ENCODE measurements at places on chromosomes 2 and 18. TPM values are rescaled to one million over a fixed set of nuclear protein-coding genes. Genes with fewer than 3 reads are reported as not detected.
A peak's percentile ranks its signal among the peaks of the same experiment; 100 is the strongest.

DNA sequence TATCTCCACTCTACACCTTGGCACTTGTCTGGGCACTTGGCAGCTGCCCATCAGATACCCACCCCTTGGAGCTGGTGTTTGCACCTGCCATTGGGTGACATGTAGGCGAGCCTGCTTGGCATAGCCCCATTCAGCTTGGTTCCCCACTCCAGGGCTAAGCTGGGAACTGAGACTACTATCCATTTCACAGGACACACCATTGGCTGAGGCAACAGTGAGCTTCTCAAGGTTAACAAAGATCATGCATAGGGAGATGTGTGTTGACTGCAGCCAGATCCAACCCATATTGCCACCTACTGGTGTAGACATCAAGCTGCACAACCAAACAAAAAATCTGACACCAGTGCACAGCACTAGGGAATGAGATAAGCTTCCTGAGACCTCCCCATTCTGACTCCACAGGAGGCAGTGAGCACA is 1389.8 kb upstream of the TMEFF2 start:
- H3K36me3 ChIP-seq: no peaks in the 10 kb centered on the region
- no peaks in the 10 kb centered on the region for H3K4me1 ChIP-seq
- DNase-seq: no peak
- no peak overlapping the region for H3K4me3 ChIP-seq

- no peaks in the 10 kb centered on the region for H3K27me3 ChIP-seq
- DNase-seq: no peak
- H3K27ac ChIP-seq: no peak overlapping the region
- H3K36me3 ChIP-seq: peaks cover 2% of the 10 kb centered on the region
- no peak overlapping the region for H3K4me3 ChIP-seq
- peaks cover 4% of the 10 kb centered on the region for H3K4me1 ChIP-seq
These were observed 127.0 kb upstream of the FZD5 start for GRCh38 chr2:207896525-207897285.

GRCh38 chr2:51722311-51722710 is 690.4 kb upstream of the NRXN1 start:
- no peaks in the 10 kb centered on the region for H3K4me1 ChIP-seq
- no peak overlapping the region for H3K4me3 ChIP-seq
- no peaks in the 10 kb centered on the region for H3K27me3 ChIP-seq
- DNase-seq: no peak

- H3K4me1 ChIP-seq: no peaks in the 10 kb centered on the region
- no peaks in the 10 kb centered on the region for H3K27me3 ChIP-seq
- H3K4me3 ChIP-seq: no peak overlapping the region
- H3K27ac ChIP-seq: no peak overlapping the region
These were observed 13.2 kb upstream of the MARCHF4 start for GRCh38 chr2:216385478-216385877.

DNA sequence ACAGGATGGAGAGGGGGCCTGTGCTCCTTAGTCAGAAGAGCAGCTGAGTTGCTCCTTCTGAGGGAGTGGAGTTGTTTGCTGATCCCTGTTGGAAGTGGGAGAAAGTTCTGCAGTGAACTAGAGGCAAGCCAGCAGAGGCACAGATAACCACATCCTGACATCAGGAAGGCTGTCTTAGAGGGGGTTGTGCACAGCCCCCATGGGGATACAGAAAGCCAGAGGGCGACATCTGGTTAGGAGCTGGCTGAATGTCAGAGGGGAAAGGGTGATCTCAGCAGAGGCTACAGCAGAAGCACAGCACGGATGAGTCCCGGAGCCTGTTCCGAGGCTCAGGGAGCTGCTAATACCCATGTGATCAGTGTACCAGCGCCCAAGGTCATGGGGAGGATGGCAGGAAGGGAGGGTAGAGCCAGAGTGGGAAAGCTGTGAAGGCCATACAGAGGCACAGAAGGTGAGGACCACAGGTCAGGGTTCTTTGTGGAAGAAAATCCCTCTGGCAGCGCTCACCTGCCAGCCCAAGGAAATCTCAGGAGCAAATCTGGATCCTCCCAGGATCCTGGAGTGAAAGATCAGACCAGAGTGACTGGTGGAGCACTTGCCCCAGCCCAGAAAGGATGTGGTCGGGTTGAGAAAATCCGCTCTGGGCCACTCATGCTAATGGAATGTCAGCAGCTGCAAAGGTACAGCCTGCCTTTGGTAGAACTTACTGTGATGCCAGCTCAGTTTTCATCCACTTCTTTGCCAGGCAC is 111.8 kb downstream of the STPG4 start:
- H3K27me3 ChIP-seq: no peaks in the 10 kb centered on the region
- H3K4me3 ChIP-seq: no peak overlapping the region
- peaks cover 4% of the 10 kb centered on the region for H3K4me1 ChIP-seq
- peak; percentile 80 for DNase-seq
- H3K36me3 ChIP-seq: no peaks in the 10 kb centered on the region

DNA sequence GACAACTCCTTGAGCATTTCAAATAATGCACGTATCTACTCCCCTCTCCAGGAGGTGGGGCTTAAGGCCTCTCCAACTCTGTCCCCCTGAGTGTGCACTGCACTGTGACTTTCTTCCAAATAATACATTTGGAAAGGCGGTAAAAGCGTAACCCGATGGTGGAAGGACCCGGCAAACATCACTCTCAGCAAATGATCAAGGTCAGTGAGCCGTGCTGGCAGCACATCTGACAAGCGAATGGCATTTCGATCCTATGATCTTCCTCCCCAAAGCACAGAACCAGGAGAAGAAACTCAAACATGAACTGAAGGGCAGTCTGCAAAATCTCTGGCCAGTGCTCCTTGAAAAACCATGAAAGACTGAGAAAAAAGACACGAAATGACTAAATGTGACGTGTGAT is 208.7 kb downstream of the TWIST2 start:
- no peak for DNase-seq
- H3K36me3 ChIP-seq: peaks cover 1% of the 10 kb centered on the region
- no peak overlapping the region for H3K27ac ChIP-seq
- H3K4me3 ChIP-seq: no peak overlapping the region
- no peaks in the 10 kb centered on the region for H3K4me1 ChIP-seq
- H3K27me3 ChIP-seq: no peaks in the 10 kb centered on the region

GRCh38 chr2:234874347-234875046 is 77.3 kb upstream of the SH3BP4 start:
- no peaks in the 10 kb centered on the region for H3K4me1 ChIP-seq
- no peak overlapping the region for H3K4me3 ChIP-seq
- no peaks in the 10 kb centered on the region for H3K27me3 ChIP-seq
- no peak for DNase-seq
- no peaks in the 10 kb centered on the region for H3K36me3 ChIP-seq

GRCh38 chr2:57936216-57936615 is 110.4 kb upstream of the VRK2 start:
- no peak overlapping the region for H3K27ac ChIP-seq
- no peak for DNase-seq
- H3K4me3 ChIP-seq: no peak overlapping the region

DNA sequence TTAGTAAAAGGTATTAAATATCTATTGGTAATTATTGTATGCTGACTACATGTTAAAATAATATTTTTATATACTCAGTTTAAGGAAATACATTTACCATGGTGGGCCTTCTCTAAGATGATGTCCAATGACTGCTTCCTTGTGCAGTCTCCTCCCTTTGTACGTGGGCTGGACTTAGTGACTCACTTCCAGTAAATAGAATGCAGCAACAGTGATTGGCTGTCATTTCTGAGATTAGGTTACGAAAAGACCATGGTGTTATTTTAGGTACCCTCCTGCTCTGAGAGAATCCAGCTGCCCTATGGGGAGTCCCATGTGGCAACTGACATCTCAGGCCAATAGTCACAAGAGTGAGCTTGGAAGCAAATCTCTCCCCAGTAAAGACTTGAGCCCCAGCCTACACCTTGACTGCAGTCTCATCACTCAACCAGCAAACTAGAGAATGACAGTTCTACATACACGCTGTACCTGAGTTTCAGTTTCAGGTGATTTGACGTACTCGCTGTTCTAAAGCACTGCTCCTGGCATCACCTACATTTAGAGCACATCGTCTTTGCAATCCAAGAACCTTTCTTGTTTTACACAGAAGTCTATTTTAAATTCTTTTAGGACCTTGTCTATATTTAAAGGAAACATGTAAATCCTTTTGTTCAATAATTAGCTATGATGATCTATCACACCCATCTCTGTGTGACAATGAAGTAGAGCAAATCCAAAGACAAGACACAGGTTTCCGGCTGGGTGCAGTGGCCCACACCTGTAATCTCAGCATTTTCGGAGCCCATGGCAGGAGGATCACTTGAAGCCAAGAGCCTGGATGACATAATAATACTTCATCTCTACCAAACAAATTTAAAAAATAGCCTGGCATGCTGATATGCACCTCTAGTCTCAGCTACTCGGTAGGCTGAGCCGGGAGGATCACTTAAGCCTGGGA is 87.2 kb downstream of the COBLL1 start:
- H3K4me1 ChIP-seq: peaks cover 7% of the 10 kb centered on the region
- no peaks in the 10 kb centered on the region for H3K27me3 ChIP-seq
- no peak overlapping the region for H3K4me3 ChIP-seq
- no peak for DNase-seq

DNA sequence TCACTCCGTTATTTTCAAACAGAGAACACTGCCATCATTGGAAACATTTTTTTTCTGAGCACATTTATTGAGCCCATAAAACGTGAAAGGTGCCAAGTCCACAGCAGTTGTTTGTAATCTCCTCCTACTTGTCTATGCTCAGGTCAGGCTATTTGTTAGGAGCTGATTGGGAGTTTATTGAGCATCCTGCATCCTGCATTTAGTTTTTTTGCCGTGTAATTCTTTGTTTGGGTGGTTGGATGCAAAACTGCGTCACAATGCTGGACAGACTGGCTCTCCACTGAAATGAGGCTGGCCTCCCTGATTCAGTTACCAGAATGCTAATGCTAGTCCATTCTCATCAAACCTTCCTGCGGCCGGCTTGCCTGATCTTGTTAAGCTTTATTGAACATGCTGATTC is 71.4 kb downstream of the RAPGEF4 start:
- DNase-seq: no peak
- no peaks in the 10 kb centered on the region for H3K27me3 ChIP-seq

DNA sequence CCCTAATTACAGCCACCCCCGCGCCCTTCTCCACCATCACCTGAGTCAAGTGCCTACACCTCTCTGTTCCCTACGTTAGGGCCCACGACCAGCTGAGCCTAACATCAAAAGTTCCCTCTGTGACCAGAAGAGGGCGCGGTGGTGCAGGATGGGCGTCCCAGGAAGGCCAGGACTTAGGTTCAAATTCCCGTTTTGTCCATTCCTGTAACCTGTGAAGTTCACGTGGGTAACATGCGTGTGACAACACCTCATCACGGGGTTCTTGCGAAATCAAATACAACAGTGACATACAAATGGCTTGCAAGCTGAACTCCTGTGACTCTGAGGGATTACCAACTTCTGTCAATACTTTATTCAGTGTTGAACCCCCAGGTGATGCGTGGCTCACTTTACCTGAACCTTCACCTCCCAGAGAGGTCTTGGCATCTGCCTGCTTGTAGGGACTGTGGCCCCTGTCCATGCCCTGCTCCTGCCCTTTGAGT is 207.9 kb downstream of the ARL4C start:
- no peaks in the 10 kb centered on the region for H3K4me1 ChIP-seq
- H3K27me3 ChIP-seq: no peaks in the 10 kb centered on the region
- no peak overlapping the region for H3K27ac ChIP-seq
- DNase-seq: peak; percentile 72
- H3K4me3 ChIP-seq: no peak overlapping the region

DNA sequence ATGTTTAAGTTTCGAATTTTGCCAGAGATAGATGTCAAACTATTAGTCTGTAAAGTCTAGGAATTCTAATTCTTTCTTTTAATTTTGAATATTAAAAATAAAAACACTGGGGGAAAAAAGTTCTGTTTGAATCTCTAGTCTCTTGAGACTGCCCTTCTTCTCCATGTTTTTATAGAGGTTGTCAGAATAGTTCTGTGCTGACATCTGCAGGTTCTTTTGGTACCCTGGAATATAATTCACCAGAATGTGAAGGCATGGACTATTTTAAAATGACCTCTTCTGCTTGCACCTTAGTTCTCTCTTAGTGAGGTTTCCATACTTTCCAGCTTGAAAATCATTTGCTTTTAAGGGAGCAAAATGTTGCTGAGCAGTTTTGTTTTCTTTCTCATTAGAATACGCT is 121.0 kb upstream of the MSTN start:
- no peak overlapping the region for H3K4me3 ChIP-seq
- no peaks in the 10 kb centered on the region for H3K36me3 ChIP-seq
- no peak overlapping the region for H3K27ac ChIP-seq
- H3K4me1 ChIP-seq: no peaks in the 10 kb centered on the region

- no peaks in the 10 kb centered on the region for H3K36me3 ChIP-seq
- DNase-seq: no peak
- H3K27me3 ChIP-seq: no peaks in the 10 kb centered on the region
- no peak overlapping the region for H3K27ac ChIP-seq
- H3K4me1 ChIP-seq: no peaks in the 10 kb centered on the region
- no peak overlapping the region for H3K4me3 ChIP-seq
These were observed 206.3 kb downstream of the RAD51AP2 start for GRCh38 chr2:17311771-17312511.

DNA sequence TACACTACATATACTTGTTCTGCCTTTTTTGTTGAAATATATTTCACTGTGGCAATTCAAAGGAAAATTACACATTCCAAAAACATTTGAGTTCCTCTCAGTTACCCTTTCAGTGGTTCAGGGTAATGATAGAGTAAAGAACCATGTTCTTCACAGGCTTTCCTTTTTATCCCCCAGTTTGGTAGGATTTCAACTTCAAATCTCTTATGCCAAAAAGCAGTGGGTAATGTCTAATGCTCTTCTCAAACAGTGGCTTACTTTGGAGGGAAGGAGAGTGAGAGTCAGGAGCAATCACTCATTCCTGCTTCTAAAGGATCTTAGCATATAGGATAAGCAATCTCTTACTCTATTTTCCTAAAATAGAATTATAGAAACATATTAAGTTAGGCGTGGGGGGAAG is 290.6 kb downstream of the ZEB2 start:
- no peak for DNase-seq
- no peaks in the 10 kb centered on the region for H3K27me3 ChIP-seq
- H3K36me3 ChIP-seq: no peaks in the 10 kb centered on the region
- H3K4me3 ChIP-seq: no peak overlapping the region
- H3K27ac ChIP-seq: no peak overlapping the region

DNA sequence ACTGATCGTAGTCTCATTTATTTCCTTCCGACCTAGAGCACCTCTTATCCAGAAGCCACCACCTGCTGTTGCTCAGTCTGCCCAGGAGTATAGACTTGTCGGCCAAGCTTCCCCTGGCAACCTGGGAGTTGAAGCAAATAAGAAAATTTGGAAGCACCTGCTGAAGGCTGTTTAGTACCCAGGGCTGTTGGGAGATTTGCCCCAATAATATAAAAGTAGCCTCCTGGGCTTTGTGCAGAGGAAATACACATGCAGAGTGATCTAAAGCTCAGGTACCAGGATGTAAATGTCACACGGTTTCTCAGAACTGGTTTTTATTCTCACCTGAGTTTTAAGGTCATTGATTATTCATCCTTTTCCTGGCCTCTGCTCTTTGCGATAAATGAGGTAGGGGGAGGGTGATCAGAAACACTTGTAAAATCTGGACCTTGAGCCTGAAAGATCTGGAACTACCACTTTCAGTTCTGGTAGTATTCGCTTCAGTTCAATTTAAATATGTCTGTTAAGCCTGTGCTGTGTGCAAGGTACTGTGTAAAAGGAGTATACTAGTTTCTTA is 789 bp upstream of the COX7A2L start:
- H3K27me3 ChIP-seq: no peaks in the 10 kb centered on the region
- no peak overlapping the region for H3K4me3 ChIP-seq
- DNase-seq: no peak
- H3K4me1 ChIP-seq: peaks cover 2% of the 10 kb centered on the region

Gene UNC50
- total RNA-seq: 33.7 TPM

Gene CFAP53
- total RNA-seq: 0.49 TPM

Gene IGFBP5
- total RNA-seq: 808 TPM

Gene ITGB6
- total RNA-seq: 0.18 TPM

Gene LOXL3
- total RNA-seq: 27.1 TPM

Gene ZSWIM2
- total RNA-seq: not detected

Gene C2orf66
- 0.19 TPM for total RNA-seq

Gene DQX1
- total RNA-seq: 0.24 TPM

Gene MTLN
- total RNA-seq: 32.9 TPM

Gene CPO
- total RNA-seq: 0.51 TPM

Gene GPBAR1
- 3.7 TPM for total RNA-seq

All from aorta (tissue), 5 donors.